ENCODE measurements at places on chromosomes 4 and X.

DNA sequence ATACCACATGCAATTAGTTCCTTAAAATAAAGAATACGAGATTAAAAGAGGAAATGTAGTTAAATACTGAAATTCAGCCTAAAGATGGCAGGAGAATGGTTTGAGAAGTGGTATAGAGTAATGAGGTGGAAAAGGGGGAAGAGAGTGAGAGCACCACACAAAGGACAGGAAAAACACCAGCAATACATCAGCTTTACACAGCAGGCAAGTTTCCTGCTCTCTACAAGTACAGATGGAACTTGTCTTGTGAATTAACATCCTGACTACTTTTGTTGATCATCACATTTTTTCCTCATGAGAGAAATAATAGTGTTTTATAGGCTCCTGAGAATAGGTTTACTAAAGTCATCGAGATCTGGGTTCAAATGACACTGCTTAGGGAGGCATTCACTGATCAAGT, 2.9 kb upstream of the UNC5C start:
- DNase-seq, result no peak

GRCh38 chr4:188867796-188868195, 728.6 kb downstream of the TRIML1 start:
- DNase-seq, result no peak

DNA sequence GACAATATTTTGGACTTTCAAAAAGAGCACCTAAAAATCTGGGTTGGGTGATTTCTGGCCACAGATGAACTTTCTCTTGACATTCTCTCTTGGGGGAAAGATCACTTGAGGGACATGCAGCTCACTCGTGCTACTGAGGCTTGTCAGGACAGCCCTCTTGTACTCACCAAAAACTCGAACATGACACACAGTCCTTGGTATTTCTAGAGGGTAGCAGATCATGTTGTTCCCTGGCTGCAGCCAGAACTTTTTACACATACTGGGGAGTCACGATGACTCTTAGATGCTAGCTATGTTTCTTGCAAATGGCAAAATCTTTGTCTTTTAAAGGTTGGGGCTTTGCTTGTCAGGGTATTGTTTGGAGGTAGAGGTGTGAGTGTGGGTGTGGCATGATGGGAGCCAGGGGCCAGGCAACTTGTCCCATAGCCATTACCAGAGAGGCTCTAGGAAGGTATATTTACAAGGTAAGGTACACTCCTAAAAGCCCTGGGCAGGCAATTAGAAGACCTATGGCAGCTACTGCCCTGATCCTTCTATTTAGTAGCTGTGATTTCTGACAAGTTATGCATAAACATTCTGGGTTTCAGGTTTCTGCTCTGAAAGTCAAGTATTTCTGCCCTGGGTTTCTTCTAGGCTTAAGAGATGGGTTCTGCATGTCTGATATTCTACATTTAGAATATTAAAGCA, 241.7 kb upstream of the TLL1 start:
- DNase-seq, result no peak

- DNase-seq, result no peak
Observed at GRCh38 chr4:766152-766515, 59.8 kb downstream of the CPLX1 start.

DNA sequence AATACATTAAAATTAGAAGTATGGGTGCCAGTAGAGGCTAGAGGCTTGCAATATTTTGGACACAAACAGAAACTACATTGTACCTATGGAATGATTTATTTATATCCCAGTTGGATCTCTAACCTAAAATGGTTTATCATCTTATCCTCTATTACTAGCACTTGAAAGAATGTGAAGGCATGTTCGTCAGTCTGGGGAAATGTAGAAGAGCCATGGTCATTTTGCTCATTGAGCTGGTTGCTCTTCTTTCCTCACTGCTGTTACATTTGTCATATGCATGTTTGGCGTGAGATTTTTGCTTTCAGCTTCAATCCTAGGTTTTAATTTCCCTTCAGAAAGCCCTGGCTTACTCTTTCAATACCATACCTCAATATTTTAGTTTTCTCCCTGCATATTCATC, 82.4 kb upstream of the MYOZ2 start:
- no peak for DNase-seq

- no peak for DNase-seq
Observed at GRCh38 chr4:82811838-82812341, 13.3 kb upstream of the SCD5 start.

GRCh38 chr4:56255820-56256219, 131.5 kb downstream of the AASDH start:
- no peak for DNase-seq

DNA sequence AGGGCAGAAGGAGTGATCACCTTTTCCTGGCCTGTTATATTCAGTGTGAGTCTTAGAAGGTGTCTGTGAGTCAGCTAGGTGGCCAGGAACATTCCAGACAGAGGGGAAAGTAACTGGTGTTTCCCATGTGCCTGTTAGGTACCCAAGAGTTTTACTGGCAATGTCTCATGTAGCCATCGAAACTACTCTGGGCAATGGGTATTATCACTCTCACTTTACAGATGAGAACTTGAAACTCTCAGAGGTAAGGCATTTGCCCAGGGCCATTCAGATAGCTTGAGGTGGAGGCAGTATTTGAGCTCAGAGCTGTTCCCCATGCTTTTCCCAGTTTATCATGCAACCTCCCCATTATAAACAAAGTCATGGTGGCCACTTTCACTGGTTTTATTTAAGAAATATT, 80.4 kb upstream of the NHS start:
- no peak for DNase-seq

GRCh38 chr4:57418133-57418532, 307.9 kb upstream of the IGFBP7 start:
- DNase-seq, result no peak

GRCh38 chrX:148915474-148915873, 415.1 kb downstream of the AFF2 start:
- DNase-seq, result no peak

Data from stimulated activated CD8-positive, alpha-beta memory T cell treated with anti-CD3 and anti-CD28 coated beads, Interleukin-4, amount 100 ng/mL, for 1 hour (primary cell).